ENCODE measurements at places on chromosomes 2 and 18.

GRCh38 chr18:63539904-63540510 lies 2.2 kb upstream of the SERPINB12 start:
- peak; percentile 85 for DNase-seq

GRCh38 chr2:129459200-129459876 lies 520.1 kb upstream of the RAB6C start:
- no peak for DNase-seq

- DNase-seq: no peak
These were observed 123.2 kb upstream of the LINC00305 start for GRCh38 chr18:64271975-64272659.

DNA sequence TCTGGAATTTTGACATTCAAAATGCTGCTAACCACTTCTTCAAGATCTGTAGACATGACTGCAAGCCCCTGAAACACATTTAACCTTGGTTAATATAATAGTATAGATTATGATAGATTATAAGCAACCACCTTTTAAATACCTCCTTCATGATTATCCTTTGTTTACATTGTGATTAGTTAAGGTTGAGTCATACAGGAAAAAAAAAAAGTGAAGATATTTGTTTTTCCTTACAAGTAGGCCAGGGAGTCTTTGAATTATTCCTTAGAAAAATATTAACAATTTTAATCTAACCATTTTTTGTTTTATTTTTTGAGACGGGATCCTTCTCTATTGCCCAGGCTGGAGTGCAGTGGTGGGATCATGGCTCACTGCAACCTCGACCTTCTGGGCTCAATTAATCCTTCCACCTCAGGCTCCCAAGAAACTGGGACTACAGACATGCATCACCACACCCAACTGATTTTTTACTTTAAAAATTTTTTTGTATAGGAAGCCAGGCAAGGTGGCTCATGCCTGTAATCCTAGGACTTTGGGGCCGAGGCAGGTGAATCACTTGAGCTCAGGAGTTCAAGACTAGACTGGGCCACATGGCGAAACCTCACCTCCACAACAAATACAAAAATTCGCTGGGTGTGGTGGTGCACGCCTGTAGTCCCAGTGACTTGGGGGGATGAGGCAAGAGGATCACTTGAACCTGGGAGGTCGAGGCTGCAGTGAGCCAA lies 99.4 kb downstream of the SLC39A10 start:
- no peak for DNase-seq

DNA sequence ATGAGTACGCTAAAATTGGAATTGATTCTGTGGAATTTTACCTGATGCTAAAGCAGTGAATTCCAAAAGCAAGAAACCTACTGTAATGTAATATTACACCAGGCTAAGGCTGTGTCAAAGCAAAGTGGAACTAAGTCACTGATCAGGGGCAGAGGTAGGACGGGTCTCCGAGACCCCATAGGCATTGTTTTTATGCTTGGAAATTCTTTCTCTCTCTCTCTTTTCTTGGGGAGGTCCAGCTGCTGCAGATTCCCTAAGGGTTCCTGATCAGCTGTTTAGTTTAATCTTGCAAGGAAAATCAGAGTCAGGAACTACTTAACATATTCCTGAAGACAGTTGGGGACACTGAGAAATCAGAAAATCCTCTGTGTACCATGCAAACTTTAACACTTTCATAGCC lies 220.2 kb downstream of the SRBD1 start:
- DNase-seq: no peak

DNA sequence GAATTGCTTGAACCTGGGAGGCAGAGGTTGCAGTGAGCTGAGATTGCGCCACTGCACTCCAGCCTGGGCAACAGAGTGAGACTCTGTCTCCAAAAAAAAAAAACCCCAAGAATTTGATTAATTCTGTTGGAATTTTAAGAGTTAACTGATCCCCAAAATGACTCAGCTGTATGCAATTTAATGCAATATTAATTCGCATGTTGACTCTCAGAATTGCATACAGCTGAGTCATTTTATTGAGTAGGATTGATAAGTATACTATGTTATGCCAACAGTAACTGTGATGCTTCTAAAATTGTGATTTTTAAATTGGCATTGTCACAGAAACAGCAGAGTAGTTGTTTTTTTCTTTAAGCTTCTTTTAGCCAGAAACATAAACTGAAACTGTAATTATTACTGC lies 19.6 kb downstream of the MSH2 start:
- peak; percentile 67 for DNase-seq

- DNase-seq: no peak
These were observed 156.6 kb upstream of the ID2 start for GRCh38 chr2:8525236-8525581.

- DNase-seq: no peak
These were observed 23.0 kb downstream of the FAM110C start for GRCh38 chr2:23283-23682.

DNA sequence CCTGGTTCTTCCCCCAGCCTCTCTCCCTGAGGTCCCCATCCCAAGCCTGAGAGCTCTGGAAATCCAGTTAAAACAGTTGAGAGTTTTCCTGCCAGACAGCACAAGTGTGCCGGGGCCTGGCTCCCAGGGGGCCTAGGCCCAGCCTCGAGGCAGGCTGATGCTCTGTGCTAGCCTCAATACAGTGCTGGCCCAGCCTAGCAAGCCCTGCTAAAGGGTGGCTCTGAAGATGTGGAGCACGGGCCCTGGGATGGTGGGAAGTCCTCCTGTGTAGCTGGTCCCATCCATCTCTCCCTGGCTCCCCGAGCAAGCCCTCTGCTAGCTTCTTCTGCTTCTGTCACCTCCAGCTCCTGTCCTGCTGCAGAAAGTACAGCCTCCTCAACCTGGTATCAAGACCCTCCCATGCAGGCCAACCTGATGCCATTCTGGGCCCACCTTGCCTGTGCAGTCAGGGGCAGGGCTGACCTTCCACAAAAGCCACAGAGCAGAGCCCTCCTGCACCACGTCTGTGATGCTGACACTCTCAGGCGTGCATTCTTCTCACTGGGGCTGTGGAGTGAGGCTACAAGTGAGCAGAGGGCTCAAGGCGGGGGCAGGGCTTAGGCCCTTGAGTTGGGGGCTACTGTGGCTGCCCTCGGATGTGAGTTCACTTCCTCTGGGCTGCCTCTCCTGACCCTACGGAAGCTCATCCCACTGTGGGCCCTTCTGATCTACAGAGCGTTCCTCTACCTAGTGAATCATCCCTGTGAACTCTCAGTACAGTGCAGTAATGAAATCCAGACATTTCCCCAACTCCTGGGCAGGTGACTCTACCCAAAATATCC lies 60.1 kb upstream of the LAPTM4A start:
- DNase-seq: no peak

GRCh38 chr2:164890544-164890943 lies 48.9 kb upstream of the COBLL1 start:
- no peak for DNase-seq

DNA sequence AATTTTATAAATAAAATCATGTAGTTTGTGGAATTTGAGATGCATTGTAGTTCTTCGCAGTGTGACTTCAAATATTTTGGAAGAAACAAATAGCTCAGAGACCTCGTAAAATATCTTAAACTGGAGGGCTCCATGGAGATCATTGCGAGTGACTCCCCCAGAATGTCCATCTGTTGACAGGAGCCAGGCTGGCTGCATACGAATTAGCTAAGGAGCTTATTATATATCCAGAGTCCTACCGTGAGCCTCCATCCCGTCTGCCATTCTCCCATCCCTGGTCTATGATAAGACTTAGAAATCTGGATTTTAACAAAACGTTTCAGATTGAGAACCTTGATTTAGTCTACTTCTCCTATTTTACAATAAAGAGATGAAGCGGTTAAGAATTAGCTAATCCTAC lies 80.2 kb downstream of the MSH2 start:
- no peak for DNase-seq

- no peak for DNase-seq
These were observed 58.4 kb downstream of the TMEM247 start for GRCh38 chr2:46537624-46538295.

DNA sequence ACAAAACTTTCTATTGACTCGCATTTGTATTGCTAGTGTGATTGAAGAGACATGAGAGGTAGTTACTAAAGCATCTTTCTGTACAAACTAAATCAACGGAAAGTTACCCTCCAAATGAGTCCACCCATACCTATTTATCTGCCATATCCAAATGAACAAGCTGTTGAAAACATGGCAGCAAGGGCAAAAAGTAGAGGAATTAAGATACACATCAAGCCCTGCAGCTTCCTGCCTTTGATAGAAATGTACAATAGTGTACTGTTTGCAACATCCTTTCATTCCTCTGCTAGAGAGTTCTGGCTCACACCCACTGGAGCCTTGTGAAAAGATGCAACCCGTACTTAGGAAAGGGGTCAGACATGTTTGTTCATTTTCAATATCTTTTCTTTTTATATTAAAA lies 122.5 kb downstream of the ERBB4 start:
- no peak for DNase-seq

DNA sequence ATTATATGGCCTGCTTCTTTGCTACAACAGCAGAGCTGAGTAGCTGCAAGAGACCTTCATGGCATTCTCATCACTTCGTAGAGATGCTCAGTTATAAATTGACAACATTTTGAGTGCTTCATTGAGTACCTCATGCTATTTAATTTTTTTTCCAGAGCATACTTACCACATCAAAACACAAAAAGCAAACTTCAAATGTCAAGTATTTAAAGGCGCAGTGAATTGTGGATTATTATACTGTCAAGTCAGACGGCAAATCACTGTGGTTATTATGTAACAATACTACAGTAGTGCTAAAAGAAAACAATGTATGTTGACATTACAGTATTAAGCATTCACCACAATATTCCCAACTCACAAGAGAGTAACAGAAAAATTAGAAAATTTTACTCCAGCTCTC lies 12.5 kb downstream of the ZC3H8 start:
- no peak for DNase-seq

DNA sequence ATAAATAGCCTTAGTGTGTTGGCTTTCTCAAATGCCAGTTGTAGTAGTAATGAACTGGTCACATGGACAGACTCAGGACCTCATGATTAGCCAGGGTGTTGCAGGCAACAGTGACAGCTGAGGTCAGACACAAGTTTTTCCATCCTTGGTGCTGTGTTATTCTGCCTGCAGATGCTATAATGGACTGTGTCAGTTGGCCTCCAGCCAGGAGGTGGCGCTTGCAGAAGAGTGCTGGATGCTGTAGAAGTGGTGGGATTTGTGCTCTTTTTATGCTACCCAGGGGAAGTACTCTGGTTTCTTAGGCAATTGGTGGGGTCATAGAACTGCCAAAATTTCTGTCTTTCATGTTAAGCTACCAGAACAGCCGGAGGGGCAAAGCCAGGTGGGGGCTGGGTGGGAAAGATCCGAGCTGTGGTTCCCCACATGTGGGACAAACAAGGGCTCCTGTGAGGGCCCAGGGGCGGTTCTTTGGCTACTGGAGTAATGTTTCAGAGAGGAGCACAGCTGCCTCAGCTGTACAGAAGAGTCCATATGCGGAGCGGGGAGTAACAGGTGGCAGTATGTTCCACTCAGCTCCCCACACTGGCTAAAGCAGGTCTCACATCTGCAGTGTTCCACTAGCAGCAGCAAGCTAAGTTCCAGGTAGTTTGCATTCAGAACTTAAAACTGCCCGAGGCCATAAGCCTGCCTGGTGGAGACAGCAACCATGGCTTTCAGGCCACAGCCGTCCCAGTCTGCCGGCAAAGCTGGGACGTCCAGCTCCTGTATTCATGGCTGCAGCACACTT lies 104.4 kb downstream of the GULP1 start:
- DNase-seq: no peak

DNA sequence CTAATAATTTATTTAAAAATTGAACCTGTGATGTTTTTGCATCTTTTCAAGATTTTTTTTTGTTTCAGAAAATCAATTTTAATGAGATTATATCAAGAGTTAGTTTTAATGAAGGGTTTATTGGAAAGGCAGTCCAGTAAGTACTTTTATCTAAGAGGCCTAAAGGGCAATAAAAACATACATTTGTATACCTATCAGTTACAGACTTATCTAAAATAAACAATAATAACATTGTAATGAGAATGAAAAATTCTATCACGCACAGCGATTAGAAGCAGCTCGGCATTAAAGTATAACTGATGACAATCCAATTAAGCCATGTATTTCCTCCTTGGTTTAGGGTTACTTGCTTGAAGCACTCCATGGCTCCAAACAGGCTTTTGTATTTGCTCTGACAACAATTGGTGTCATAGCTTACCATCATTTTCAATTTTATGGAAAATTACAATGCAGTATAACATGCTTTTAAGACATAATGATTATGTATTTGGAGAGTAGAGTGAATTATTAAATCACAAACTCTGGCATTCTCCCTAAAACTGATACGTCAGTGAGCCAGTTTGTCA lies 629.4 kb downstream of the TSN start:
- no peak for DNase-seq

DNA sequence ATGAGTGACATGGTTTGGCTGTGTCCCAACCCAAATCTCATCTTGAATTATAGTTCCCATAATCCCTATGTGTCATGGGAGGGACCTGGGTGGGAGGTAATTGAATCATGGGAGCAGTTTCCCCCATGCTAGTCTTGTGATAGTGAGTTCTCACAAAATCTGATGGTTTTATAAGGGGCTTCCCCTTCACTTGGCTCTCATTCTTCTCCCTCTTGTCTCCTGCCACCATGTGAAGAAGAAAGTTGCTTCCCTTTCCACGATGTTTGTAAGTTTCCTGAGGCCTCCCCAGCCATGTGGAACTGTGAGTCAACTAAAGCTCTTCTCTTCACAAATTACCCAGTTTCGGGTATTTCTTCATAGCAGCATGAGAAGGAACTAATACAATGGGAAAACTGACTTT lies 14.0 kb downstream of the DNAH7 start:
- DNase-seq: no peak

All from fibroblast of skin of left biceps (primary cell).